NB4 (cell line): ENCODE measurements at places on chromosomes 2 and 18.
A peak's percentile ranks its signal among the peaks of the same experiment; 100 is the strongest.

DNA sequence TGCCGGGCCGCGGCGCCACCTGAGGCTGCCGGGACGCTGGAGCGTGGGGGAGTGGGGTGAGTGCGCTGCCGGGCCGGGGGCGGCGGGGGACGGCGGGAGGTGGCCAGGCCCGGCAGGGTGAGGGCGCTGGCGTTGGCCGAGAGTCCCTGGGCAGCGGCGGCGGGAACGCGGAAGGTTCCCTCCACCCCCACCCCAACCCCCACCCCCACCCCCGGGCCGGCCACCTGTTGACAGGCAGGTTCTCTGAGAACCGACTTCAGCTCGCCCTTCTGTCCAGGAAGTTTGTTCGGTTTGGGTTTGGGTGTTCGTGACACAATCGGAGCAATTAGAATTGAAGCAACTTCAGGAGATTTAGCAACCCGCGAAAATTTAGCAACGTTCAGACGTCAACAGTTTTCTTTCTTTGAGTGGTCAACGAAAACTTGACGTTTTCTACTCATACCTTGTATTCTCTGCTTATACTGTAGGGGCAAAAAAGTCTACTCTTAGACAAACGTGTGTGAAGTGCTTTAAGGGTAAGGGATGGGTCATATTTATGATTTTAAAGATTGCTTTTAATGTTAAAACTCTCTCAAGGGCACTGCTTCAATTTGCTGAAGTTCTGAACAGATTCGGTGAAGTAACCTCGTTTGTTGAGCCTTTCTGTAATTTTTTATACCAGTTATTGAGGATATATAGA, 9.3 kb downstream of the OTX1 start:
- DNase-seq = peak; percentile 82

- no peak for DNase-seq
Observed at GRCh38 chr18:49707599-49707998, 105.7 kb downstream of the ACAA2 start.

GRCh38 chr2:207813942-207814341, 44.2 kb upstream of the FZD5 start:
- DNase-seq = no peak

DNA sequence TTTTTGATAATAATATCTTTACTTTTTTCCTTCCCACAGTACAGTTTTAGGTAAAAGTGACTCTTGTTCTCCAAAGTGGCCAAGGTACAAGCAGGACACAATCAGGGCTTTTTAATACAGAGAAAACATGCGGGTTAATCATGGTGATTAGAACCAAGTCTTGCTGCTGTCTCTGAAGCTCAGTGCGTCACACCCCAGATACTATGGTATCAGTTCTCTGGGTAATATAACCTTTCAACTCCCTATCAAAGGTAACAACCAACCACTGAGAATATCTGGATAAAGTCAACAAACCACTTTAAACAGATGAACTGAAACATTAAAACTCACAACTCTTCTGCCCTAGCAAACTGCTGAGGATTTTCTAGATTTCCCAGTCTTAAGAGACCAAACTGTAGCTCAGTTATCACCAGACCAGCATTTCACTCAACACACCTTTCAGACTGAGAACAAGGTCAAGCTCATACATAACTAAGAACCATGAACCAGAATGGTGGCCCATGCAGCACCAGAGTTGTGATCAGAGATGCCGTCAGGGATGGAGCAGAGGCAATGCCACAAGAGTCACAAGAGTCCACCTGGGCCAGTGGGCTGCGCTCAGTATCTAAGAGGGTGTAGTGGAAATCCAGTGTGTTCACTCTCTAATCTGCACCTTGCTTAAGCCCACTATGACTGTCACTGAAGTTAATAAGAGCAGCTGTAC, 103.0 kb downstream of the UXS1 start:
- DNase-seq = no peak

DNA sequence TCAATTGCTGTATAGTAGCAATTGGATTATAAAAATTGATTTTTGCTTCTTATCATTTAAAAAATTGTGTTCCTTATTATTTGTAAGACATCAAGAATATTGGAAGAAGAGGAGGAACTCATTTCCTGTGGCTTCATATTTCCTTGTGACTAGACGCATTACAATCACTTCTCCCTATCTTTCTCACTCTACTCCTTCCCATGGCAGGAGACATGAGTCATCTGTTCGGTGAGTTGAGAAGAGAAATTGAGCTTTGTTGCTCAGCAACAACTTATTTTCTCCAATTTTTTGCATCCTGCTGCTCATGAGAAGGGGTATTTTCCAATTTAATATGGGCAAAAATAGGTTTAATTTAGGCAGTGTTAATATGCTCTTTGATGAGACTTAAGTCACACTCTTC, 1783.9 kb downstream of the SUCLG1 start:
- no peak for DNase-seq

DNA sequence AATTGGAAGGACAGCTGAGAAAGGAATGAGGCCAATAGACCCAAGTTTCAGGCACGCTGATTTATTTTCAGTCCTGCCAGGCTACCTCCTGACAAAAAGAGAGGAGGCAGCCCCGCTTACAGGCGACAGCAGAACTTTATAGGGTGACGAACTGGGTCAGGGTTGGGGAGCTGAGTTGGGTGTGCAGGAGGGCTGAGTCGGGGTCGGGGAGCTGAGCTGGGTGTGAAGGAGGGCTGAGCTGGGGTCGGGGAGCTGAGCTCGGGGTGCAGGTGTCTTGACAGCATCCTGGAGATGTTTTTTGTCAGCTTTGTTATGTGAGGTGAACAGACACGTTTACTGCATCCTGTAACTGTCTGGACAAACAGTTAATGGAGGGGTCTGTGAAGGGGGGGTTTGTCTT, 342.2 kb downstream of the ADCYAP1 start:
- DNase-seq = no peak

- no peak for DNase-seq
Observed at GRCh38 chr18:13437034-13437433, 218.5 kb downstream of the LDLRAD4 start.

DNA sequence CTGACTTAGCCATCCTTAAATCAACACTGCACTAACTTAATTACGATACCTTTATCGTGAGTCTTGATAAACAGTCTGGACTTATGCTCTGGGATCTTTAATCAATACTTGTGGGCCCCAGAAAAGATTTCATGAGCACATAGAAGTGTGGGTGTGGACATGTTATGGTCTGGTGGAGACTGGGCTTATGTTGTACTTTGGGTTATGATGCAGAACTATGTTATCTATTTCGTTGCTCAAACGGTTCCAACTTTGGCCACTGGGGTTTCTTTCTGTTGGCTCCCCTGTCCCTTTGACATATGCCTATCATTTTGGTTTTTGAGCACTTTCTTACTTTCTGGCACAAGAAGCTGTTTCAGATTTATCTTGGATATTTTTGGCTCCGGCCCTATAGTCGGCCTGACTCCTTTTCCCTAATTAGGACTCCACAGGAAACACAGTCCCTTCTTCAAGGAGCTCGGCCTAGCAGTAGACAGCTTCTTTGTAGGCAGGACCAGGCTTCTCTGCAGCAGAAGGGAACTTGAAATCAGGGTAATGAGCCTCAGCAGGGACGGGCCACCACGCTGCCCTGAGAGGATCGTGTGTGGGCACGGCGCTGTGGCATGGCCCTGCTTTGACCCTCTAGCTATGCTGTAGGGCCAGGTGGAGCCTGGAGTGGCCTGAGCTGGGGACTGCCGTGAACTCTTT, 54.6 kb upstream of the TXNDC2 start:
- DNase-seq = no peak

GRCh38 chr2:72985891-72986683, 68.8 kb downstream of the EMX1 start:
- DNase-seq = no peak

DNA sequence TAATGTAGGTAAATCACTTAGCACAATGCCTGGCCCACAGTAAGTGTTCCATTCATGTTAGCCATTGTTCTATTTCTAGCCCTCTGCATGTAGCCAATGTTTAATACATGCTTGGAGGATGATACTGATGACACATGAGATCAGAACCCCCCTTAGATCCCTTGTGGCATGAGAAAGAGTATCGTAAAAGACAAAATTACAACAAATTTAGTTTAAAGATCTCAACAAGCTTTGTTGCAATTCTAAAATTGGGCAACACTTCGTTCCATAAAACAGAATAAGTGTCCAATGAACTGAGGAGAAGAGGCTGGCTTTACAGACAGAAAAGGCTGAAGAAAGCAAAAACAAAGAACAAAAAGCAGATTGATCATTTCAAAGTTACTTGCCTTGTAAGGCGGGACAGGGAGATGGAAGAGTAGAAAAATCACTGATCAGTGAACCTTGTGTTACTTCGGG, 148.7 kb upstream of the SLC1A4 start:
- peak; percentile 73 for DNase-seq
